ENCODE measurements at places on chromosomes 6 and 20.

GRCh38 chr6:166627033-166627874 is at the start of gene RPS6KA2:
Gene RPS6KA2 (minus strand): TSS chr6:166627251. CDS start chr6:166627019, 232 bp downstream.
- H3K27ac ChIP-seq = peak within 1 kb of the TSS; percentile 79
- peak within 1 kb of the TSS; percentile 85 for H3K4me3 ChIP-seq
- no peaks in the 10 kb centered on the region for H3K27me3 ChIP-seq
- no peaks in the 10 kb centered on the region for H3K36me3 ChIP-seq
- DNase-seq = peak; percentile 100
- peaks cover 6% of the 10 kb centered on the region for H3K4me1 ChIP-seq

- no peaks in the 10 kb centered on the region for H3K36me3 ChIP-seq
- DNase-seq = peak; percentile 74
- no peaks in the 10 kb centered on the region for H3K4me1 ChIP-seq
- no peak overlapping the region for H3K4me3 ChIP-seq
- no peak overlapping the region for H3K27ac ChIP-seq
Observed at GRCh38 chr20:4091490-4092479, 76.4 kb upstream of the RNF24 start.

- H3K36me3 ChIP-seq = no peaks in the 10 kb centered on the region
- DNase-seq = peak; percentile 32
- H3K27me3 ChIP-seq = no peaks in the 10 kb centered on the region
- no peak overlapping the region for H3K4me3 ChIP-seq
- H3K4me1 ChIP-seq = peaks cover 21% of the 10 kb centered on the region
Observed at GRCh38 chr6:35719830-35720733, 16.8 kb upstream of the ARMC12 start.

DNA sequence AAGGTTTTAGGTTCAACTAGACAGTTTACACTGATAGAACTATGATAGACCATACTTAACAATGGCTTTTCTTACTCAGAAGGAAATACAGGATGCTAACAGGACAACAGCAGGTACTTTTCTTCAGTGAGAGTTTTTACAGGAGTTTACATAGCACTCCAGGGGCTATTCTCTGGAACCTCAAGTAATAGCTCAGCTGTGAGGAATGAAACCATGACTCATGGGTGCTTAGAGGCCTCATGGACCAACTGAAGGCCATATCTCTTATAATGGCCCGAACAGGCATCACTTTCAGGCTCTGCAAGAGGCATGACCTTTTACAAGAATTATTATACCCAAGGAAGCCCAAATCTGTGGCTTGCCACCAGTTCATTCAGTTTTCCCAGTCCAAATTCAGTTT is 31.8 kb downstream of the TREML1 start:
- DNase-seq = no peak
- H3K27me3 ChIP-seq = no peaks in the 10 kb centered on the region
- no peak overlapping the region for H3K4me3 ChIP-seq

DNA sequence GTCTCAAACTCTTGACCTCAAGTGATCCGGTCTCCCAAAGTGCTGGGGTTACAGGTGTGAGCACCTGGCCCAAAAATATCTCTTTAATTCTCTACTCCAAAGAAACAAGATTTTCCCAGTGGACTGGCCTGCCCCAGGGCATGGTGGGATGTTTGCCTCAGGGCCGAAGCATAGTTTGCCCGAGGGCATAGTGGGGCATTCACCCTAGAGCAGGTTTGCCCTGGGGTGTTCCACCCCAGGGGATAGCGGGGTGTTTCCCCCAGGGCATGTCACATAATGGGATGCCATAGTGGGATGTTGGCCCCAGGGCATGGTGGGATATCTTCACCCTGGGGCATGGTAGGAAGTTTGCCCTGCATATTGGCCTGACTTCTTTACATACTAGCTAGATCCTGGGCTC is 97.2 kb downstream of the VEGFA start:
- no peaks in the 10 kb centered on the region for H3K27me3 ChIP-seq
- H3K36me3 ChIP-seq = no peaks in the 10 kb centered on the region
- no peaks in the 10 kb centered on the region for H3K4me1 ChIP-seq
- H3K27ac ChIP-seq = no peak overlapping the region

- no peak for DNase-seq
- no peaks in the 10 kb centered on the region for H3K4me1 ChIP-seq
- no peak overlapping the region for H3K4me3 ChIP-seq
- no peaks in the 10 kb centered on the region for H3K27me3 ChIP-seq
Observed at GRCh38 chr6:72031471-72031870, 145.1 kb downstream of the RIMS1 start.

- DNase-seq = no peak
- no peaks in the 10 kb centered on the region for H3K36me3 ChIP-seq
- H3K4me3 ChIP-seq = no peak overlapping the region
- H3K27ac ChIP-seq = no peak overlapping the region
Observed at GRCh38 chr20:37927410-37928095, 24.6 kb downstream of the VSTM2L start.

GRCh38 chr6:10843554-10843953 is 5.2 kb upstream of the MAK start:
- no peaks in the 10 kb centered on the region for H3K36me3 ChIP-seq
- no peak overlapping the region for H3K27ac ChIP-seq
- no peaks in the 10 kb centered on the region for H3K4me1 ChIP-seq
- no peak for DNase-seq
- no peak overlapping the region for H3K4me3 ChIP-seq

DNA sequence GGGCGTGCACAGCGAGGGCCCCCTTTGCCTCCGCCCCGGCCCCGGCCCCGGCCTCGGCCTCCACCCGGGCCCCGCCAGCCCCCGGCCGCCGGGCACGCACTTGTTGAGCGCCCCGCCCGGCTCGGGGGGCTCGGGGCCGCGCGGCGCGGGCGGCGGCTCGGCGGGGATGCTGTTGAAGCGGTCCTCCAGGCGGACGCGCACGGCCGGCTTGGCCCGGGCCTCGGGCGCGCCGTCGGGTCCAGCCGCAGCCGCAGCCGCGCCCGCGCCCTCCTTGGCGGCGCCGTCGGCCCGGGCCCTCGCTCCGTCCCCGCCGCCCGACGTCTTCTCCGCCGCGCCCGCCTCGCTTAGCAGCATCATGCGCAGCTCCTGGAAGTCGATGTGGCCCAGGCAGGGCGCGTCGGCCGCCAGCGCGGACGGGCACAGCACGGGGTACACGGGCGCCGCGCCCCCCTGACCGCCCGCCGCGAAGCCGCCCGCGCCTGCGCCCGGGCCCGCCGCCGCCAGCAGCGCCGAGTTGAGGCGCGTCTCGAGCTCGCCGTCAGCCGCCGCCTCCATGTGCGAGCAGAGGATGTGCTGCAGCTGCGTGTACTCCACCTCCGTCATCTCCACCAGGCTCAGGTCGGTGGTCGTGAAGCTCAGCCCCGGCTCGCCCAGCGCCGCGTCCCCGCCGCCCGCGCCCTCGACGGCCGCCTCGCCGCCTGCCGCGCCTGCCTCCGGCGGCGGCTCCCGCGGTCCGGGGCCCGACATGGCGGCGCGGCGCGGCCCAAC is 514 bp downstream of the TCFL5 start:
- peaks cover 3% of the 10 kb centered on the region for H3K27me3 ChIP-seq
- peaks cover 3% of the 10 kb centered on the region for H3K4me1 ChIP-seq
- H3K27ac ChIP-seq = no peak overlapping the region

DNA sequence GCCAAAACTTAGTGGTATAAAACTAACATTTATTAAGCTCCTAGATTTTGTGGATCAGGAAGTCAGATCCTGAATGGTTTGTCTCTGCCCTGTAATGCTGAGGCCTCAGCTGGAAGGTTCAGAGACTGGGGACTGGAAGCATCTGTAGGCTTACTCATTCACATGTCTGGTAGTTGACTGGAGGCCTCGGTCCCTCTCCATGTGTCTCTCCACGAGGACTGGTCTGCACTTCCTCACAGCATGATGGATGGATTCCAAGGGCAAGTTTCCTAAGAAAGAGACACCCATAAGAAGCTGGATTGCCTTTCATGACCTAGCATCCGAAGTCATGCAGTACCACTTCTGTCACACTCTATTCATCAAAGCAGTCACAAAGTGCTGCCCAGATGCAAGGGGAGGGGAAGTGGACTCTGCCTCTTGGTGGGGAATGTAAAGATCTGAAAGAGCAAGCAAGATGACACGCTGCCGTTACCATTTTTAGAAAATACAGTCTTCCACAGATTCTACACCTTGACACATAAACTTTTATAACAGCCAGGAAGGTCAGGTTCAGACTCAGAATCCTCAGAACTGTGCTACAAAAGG is 17.2 kb upstream of the MDGA1 start:
- DNase-seq = no peak
- H3K4me3 ChIP-seq = no peak overlapping the region
- no peaks in the 10 kb centered on the region for H3K4me1 ChIP-seq
- H3K27ac ChIP-seq = no peak overlapping the region

DNA sequence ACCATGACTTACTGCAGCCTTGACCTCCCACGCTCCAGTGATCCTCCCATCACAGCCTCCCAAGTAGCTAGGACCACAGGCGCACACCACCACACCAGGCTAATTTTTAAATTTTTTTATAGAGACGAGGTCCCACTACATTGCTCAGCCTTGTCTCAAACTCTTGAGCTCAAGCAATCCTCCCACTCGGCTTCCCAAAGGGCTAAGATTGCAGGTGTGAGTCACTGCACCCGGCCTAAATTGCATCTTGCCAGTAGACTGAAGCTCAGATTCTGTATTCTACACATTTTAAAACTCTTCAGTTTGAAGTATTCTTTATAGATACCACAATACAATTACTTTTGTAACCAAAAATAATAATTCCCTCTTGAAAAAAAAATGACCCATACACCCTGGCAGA is 11.4 kb downstream of the NUDT3 start:
- H3K4me3 ChIP-seq = no peak overlapping the region
- H3K4me1 ChIP-seq = no peaks in the 10 kb centered on the region
- H3K36me3 ChIP-seq = no peaks in the 10 kb centered on the region

DNA sequence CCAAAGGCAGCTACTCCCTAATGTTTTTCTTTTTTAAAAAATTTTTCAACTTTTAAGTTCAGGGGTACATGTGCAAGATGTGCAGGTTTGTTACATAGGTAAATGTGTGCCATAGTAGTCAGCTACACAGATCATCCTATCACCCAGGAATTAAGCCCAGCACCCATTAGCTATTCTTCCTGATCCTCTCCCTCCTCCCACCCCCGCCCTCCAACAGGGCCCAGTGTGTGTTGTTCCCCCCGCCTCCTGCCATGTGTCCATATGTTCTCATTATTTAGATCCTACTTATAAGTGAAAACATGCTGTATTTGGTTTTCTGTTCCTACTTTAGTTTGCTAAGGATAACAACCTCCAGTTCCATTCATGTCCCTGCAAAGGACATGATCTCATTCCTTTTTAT is 12.4 kb downstream of the TRIM15 start:
- peaks cover 4% of the 10 kb centered on the region for H3K4me1 ChIP-seq
- H3K27me3 ChIP-seq = peaks cover 5% of the 10 kb centered on the region
- DNase-seq = no peak
- no peak overlapping the region for H3K4me3 ChIP-seq
- H3K36me3 ChIP-seq = no peaks in the 10 kb centered on the region

DNA sequence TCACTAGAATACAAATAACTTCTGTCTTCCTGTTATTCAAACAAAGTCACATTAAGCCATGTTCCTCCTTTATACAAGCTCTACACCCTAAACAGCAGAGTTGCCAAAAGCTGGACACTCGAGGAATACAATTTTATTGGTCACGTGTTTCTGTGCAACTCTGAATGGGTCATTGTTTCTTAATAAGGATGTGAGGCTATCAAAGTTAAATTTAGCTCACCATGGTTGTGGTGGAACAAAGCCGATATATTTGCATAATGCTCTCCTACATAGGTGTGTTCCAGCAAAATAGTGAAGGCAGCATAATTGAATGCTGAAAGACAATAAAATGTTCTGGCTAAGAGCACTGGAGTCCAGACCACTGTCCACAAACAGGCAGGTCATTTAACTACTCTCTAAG is 36.9 kb upstream of the CD2AP start:
- H3K4me3 ChIP-seq = no peak overlapping the region
- DNase-seq = no peak
- peaks cover 5% of the 10 kb centered on the region for H3K4me1 ChIP-seq
- H3K27me3 ChIP-seq = no peaks in the 10 kb centered on the region
- H3K27ac ChIP-seq = peak overlapping the region; percentile 51

DNA sequence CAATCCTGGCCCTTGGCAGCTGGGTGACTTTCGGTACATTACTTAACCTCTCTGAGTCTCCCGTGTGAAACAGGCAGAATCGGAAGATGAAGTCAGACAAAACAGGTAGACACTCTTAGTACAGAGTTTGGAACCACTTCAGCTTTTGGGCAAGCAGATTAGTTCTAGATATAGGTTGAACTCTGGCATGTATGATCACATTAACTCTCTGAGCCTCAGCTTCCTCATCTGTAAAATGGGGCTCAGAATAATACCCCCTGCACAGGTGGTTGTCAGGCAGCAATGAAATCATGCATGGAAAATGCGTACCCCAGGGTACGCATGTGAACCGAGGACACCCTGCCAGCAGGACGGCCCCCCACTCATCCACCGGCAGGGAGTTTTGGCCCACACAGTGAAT is 87.7 kb downstream of the KCNB1 start:
- H3K27ac ChIP-seq = no peak overlapping the region
- no peaks in the 10 kb centered on the region for H3K27me3 ChIP-seq
- H3K36me3 ChIP-seq = no peaks in the 10 kb centered on the region
- no peak for DNase-seq
- no peak overlapping the region for H3K4me3 ChIP-seq

- H3K4me1 ChIP-seq = no peaks in the 10 kb centered on the region
- no peak for DNase-seq
- no peak overlapping the region for H3K27ac ChIP-seq
- no peaks in the 10 kb centered on the region for H3K36me3 ChIP-seq
Observed at GRCh38 chr6:83403191-83403590, 27.7 kb downstream of the ME1 start.

GRCh38 chr6:92023410-92023966 is 1395.9 kb downstream of the EPHA7 start:
- no peaks in the 10 kb centered on the region for H3K27me3 ChIP-seq
- H3K4me1 ChIP-seq = no peaks in the 10 kb centered on the region
- H3K36me3 ChIP-seq = no peaks in the 10 kb centered on the region
- DNase-seq = no peak

DNA sequence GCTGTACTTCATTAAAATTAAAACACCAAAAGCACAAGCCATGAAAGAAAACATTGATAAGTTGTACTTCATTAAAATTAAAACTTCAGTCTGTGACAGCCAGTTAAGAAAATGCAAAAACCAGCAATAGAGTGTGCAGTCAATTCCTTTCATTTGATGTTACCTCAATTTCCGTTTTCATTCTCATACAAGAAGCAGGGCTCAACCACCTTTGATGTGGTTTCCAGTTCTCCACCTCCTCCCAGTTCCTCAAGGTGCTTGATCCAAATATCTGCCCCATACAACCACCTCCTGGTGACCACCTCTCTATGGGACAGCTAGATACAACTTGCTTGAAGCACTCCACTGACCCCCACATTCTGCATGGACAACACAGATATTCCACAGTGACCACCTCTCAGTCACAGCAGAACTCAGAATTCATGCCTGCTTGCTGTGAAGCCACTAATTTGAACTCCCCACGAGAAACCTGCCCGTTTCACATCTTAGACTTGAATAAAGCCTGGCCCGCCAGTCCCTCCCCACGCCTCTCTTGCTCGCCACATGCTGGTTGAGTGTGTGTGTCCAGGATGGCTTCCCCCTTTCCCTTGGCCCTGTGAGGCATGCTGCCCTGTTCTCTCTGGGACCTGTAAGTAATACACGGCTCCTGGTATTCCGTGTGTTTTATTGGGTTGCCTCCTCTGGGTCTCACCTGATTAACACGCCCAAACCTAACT is 66.1 kb downstream of the FAM50B start:
- no peaks in the 10 kb centered on the region for H3K27me3 ChIP-seq
- H3K36me3 ChIP-seq = no peaks in the 10 kb centered on the region
- H3K27ac ChIP-seq = no peak overlapping the region

GRCh38 chr6:156391061-156391672 is 386.0 kb upstream of the ARID1B start:
- DNase-seq = no peak
- no peaks in the 10 kb centered on the region for H3K36me3 ChIP-seq
- no peak overlapping the region for H3K27ac ChIP-seq
- no peaks in the 10 kb centered on the region for H3K27me3 ChIP-seq
- H3K4me3 ChIP-seq = no peak overlapping the region
- no peaks in the 10 kb centered on the region for H3K4me1 ChIP-seq
